ENCODE measurements at places on chromosomes 3 and 15. TPM values are rescaled to one million over a fixed set of nuclear protein-coding genes. Genes with fewer than 3 reads are reported as not detected.
A peak's percentile ranks its signal among the peaks of the same experiment; 100 is the strongest.

DNA sequence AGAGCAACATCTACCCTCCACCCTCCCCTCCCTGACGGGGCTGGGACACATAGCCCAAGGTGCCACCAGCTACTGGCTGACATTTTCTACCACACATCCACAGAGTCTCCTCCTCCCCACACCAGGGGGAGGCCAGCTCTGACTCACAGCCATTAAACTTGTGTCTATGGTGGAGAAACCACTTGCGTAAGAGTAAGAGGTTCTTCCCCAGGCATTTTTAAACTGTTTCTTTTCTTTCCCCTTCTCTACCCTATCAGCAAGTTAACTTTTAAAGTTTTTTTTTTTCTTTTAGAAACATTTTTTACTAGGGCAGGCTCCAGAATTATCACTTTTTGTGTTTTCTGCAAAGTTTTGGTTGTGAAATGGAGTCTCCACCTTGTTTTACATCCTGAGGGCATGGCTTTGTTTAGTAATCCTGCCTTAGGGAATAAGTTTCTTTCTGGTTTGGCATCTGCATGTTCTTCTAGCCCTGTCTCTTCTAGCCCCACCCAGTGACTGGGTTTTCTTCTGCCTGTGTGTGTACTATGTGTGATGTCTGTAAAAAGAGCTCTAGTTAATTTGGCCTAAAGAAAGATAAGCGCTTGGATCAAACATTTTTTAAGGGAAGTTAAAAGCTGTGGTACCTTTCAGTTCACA, 148.8 kb upstream of the GADL1 start:
- DNase-seq: no peak

Gene MTMR10
- polyA plus RNA-seq: 14.1 TPM

Gene PGBD4
- polyA plus RNA-seq: 1.0 TPM

Gene C15orf62
- 0.33 TPM for polyA plus RNA-seq

DNA sequence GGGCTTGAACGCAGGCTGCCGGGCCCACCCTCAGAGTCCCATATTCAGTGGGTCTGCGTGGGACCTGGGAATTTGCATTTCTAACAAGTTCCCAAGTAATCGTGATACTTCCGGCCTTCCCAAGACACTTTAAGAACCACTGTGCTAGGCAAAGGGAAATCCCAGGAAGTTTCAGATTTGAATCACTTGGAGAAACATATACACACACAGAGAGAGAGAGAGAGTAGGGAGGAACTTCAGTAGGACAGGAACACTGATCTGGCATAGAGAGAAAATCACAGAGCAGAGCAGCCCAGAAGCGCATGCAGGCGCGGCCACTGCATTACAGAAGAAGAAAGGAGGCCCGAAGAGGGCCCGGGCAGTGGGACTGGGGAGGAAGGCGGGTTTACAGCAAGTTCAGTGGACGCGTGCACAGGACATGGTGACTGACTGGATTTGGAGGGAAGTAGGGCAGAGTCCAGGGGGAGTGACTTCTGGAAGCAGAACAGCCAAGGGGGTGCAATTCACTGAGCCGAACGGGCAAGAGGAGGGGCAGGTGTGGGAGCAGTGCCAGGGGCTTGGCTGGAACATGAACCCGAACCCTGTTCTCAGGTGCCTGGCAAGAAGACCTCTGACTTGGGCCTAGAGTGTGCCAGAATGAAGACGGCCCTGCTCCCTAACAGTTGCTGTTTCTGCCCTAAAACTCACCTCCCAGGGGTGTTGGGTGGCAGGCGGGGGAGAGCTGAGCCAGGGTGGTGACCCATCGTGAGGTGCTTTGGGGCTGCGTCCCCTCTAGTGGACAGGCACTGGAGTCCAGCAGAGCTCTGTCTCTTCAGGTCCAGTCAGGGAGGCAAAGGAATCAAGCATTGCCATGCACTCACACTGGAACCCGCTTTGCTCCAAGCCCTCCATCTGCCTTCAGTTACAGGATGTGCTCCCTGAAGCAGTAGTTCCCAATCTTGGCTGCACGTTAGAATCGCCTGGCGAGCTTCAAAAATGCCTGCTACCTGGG, 101.3 kb upstream of the HES1 start:
- DNase-seq: no peak

Gene DLEC1
- polyA plus RNA-seq: 0.93 TPM

DNA sequence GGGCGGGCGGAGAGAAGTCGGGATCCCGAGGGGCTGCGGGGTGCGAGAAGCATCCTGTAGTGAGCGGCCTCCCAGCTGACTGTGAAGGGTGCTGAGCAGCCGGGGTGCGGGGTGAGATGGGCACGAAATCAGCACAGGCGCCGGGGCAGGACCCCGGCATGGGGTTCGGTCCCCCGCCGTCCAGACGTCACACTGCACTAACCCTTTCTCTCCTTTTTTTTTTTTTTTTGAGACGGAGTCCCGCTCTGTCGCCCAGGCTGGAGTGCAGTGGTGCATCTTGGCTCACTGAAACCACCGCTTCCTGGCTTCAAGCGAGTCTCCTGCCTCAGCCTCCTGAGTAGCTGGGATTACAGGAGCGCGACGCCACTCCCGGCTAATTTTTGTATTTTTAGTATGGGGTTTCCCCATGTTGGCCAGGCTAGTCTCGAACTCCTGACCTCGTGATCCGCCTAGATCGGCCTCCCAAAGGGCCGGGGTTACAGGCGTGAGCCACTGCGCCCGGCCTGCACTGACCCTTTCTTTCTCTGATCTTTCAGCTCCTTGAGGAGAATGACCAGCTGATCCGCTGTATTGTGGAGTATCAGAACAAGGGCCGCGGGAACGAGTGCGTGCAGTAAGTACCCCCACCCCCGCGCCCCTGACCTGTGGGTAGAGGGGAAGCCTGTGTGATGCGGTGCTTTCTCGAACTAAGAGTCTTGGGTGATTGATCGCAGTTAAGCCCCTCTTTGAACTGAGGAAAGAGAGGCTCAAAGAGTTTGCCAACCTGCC, 513 bp downstream of the SS18L2 start:
- peak; percentile 47 for DNase-seq

- no peak for DNase-seq
Observed at GRCh38 chr3:38602576-38603250, 46.8 kb downstream of the SCN5A start.

GRCh38 chr3:97910931-97911351, 61.3 kb downstream of the RIOX2 start:
- DNase-seq: no peak

DNA sequence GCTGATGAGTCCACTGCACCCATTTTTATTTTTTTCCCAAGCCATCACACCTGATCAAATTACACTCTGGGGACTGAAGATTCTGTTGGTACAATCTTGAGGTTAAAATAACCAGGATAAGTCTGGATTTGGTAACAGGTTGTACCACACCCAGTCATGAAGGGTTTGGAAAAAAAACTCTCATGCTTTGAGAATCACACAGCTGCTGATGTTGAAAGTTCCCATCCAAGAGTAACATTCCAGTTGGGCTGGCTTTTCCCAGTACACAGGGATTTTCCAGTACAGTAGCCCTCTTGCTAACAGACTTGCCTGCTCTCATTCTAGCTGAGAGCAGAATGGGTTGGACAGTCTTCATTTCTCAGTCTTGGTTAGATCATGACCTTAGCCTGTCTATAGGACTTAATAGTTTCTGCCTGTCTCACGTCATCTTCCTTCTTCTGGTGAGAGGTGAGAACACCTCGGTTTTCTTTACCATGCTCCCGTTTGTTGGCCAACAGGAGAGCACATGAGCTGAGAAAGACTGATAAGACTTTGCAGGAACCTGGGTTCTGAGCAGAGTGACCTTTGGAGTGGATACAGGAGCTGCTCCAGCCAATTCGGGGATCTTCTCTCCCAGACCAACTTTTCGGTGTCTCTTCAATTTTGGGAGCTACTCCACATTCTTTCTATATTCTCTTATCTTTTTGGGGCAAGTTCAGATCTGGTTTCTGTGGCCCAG, 300.1 kb upstream of the LYSMD4 start:
- no peak for DNase-seq

Gene MYRIP
- 5.5 TPM for polyA plus RNA-seq

DNA sequence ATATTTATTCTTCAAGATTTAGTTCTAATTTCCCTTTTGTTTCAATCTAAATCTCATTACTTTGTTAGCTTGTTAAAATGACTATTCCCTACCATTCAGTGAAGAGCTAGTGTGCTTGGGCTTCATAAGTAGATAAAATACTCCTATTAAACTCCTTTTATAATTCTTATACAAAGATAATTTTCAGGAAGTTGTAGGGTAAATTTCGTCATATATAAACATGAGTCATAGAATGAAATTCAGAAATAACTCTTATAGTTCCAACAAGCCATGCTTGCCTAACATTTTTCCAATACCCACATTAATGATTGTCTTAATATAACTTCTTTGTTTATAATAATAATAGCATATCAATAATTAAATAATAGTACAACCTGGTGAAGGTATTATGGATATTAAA, 407.3 kb downstream of the NAALADL2 start:
- DNase-seq: no peak

Gene SLC24A5
- polyA plus RNA-seq: not detected

GRCh38 chr15:62075595-62076277, 9.0 kb downstream of the C2CD4A start:
- DNase-seq: no peak

Gene HCN4
- polyA plus RNA-seq: not detected

- DNase-seq: no peak
Observed at GRCh38 chr15:88897142-88897455, 1.8 kb upstream of the HAPLN3 start.

DNA sequence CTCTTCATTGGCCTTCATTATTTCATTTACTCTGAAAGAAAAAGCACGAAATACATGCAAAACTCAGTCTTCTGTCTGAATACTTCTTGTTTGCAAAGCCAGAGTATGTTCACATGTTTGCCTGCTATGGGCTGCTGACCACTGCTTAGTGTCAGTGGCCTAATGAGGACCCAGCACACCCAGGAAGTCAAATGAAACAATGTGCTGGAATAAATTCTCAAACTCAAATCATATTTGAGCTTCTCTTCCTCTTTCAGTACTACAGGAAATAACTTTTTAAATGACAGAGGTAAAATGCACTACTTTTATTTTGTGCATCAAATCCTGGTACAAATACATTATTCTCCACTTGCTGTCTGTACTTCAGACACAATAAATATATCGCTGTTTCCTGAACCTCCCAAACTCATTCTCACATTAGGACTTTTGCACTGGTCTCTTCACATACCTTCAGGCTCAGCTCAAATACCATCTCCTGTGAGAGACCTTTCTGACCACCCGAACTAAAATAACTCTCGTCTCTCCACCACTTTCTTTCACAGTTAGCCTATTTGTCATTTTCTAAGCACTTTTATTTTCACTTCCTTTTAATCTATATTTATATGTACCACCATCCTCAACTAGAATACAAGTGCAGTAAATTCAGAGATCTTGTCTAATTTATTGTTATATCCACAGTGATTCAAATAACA, 176.8 kb downstream of the TUSC7 start:
- DNase-seq: no peak

All from ovary (tissue), 10 donors.